ENCODE measurements at places on chromosomes 5 and 9.
A peak's percentile ranks its signal among the peaks of the same experiment; 100 is the strongest.

DNA sequence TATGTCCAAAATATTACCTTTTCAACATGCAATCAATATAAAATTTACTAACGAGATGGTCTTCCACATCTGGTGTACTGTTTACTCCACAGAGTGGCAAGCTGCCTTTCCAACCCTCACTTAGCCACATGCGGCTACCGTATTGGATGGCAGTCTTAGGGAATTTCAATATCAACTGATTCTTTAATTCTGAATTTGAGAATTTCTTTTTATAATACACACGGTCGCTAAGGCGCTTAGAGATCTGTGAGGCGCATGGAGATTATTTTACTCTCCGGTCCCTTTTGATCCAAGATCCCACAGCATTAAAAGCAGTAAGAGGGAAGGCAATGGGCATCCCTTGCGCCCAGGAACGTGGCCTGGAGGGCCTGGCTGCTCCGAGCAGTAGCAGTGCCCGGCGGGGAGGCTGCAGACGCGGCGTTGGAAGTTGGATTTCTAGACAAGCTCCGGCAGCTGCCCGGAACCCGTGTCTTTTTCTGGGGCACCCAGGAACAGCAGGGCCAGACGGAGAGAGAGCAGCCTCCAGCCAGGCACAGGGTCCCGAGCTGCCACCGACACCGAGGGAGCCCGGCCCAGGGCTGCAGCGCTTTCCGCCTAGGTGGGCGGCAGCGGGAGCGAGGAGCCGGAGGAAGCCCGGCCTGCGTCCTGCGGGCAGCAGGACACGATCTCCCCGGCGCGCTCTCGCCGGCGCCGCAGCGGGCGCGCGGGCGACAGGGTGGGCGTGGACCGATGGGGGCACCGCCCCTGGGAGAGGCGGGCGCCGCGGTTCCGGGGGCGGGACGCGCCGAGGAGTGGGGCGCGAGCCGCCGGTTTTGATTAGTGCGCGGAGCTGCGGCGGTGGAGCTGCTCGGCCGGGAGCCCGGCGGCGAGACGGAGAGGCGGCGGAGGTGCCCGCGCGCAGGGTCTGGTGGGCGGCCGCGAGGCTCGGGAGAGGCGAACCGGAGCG, at the start of gene UGCG:
TSS of gene UGCG (plus strand) at position 819 of the 946 bp plus-strand sequence. CDS start 402 bp downstream, outside the sequence.
- DNase-seq, result peak; percentile 97

DNA sequence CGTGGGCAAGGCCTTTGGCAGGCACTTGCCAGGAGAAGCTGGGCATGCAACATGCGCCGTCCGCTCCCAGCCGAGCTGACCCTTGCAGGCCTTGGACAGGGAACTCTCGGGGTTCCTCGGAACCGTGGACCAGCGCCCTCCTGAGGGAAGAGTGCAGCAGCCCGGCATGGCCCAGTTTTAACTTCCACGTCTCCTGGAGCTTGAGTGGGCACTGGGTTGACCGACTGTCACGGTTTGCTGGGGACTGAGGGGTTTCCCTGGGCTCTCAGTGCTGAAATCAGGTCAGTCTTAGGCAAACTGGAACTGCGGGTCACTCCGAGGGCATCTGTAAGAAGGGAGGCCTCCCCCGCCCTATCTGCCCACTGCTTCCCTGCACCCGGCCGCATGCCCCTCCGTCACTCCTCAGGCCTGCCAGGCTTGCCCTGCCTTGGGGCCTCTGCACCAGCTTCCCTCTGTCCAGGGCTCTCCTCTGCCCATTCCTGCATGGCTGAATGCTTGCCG, 87.0 kb upstream of the PHYKPL start:
- no peak for DNase-seq

GRCh38 chr9:120857481-120857880, 14.8 kb upstream of the PSMD5 start:
- no peak for DNase-seq

GRCh38 chr9:129280236-129280622, 102.2 kb upstream of the IER5L start:
- DNase-seq, result no peak

GRCh38 chr9:4661611-4662010, 483 bp upstream of the PLPP6 start:
- DNase-seq, result no peak

DNA sequence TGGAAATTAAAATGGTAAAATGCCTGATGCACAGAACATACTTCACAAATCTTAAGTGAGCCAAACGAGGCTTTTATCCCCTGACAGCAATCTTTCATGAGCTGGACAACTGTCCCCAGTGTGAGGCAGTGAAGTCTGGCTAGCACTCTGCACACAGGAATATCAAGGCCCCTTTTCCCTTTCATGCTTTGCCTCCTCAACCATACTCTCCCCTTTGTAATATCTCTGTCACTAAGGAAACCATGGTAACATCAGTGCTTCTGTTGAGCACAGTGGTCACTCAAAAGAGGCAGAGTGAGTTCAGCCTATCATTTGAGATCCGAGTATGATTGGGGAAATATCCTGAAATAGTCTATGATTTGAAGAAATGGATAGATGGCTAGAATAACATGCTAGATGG, 318.3 kb downstream of the ENC1 start:
- DNase-seq, result no peak

DNA sequence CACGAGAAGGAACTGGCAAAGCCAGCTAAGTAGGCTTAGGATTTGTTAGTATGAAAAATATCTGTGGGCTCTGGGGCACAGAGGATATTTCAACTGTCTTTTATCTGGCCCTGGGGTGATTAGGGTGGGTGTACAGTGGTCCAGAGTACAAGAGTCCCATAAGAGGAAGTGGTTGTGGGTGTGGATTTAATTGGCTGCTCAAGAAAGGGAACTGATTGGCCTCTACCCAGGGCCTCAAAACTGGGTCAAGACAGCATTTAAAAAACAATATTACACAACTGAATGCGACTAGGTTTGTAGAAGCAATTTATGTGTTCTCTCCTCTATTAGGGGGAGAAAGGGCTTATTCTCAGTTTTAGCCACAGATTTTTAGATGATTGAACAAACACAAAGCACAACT, 1353.4 kb upstream of the WWC1 start:
- no peak for DNase-seq
